Activated T-helper 1 cell treated with anti-CD3 and anti-CD28 coated beads, Interleukin-2, amount 50 U/mL, for 16 hours (primary cell): ENCODE measurements at places on chromosomes 6 and 20.

GRCh38 chr6:155418017-155418761 is 37.5 kb downstream of the NOX3 start:
- peak; percentile 41 for DNase-seq

DNA sequence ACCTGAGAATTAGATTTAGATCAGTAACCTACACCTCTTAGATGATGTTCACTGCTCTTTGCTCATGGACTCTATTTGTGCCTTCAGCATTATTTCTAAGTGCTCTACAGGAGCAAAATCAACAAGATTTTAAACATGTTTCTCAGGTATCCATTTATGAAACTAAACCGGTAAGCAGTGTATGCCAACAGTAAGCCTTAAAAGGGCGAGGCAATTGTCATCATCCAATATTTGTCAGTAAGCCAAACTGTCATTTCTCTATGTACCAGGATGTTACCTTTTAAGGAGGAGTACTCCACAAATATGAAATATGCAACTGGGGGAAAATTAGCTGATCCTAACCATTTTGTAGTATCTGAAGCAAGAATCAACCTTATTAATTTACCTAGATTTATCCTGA is 69.6 kb upstream of the ZNF184 start:
- DNase-seq: no peak

- DNase-seq: no peak
Measured at GRCh38 chr20:2279253-2279779, 16.5 kb upstream of the TGM3 start.

DNA sequence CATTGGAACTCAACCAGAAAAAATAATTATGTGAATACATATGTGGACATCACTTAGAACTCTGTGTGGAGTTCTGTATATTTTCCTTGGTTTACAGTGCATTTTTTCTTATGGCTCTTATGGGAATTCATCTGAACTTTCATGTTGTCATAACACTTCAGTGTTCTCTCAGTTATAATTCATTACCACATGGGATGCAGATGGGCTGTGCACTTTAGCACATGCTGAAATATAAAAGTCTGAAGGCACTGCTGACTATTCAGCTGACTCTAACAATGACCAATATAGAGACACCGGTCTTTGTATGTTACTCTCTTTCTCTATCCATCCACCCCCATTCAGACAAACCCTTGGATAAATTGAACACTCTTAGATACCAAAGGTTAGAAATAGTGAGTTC is 29.3 kb downstream of the GRIK2 start:
- DNase-seq: no peak

DNA sequence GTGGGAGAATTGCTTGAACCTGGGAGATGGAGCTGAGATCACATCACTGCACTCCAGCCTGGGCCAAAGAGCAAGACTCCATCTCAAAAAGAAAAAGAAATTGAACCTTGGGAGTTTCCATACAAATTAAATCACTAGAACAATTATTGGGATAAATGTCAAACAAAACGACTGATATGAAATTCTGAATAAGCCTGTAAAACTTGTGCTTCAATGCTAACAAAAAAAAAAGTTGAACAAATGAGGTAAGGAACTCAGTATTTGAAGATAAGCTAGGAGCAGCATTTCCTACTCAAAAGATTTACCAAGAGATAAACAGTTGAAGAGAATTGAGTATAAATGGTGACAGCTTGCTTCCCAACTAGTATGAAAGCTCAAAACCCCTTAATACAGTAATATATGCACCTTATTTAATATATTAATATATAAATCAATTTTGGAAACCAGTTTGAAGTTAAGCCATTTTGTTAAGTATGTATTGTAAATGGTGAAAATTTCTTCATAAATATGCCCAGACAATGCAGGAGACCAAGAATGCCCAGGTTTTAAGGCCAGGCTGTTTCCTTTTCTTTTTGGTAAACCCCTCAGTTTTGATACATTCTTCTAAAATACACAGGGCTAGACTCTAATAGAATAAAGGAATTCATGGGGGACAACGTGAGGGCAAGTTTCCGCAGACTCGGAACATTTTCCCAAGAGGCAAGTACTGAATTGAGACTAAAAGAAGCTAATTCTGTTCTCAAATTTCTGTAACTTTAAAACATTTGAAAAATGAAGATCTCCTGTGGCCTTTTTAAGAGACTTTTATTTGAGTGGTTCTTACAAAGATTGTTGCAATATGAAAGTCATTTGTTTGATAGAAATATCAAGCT is 3.9 kb downstream of the ROMO1 start:
- DNase-seq: no peak

- DNase-seq: no peak
Measured at GRCh38 chr6:21164768-21165326, 428.7 kb upstream of the SOX4 start.

GRCh38 chr6:108113557-108114519 is 39.3 kb upstream of the OSTM1 start:
- no peak for DNase-seq
